ENCODE measurements at places on chromosomes 13 and 19. TPM values are rescaled to one million over a fixed set of nuclear protein-coding genes. Genes with fewer than 3 reads are reported as not detected.

The IGFL1 gene
- total RNA-seq = not detected

The ADGRE3 gene
- total RNA-seq = not detected

- DNase-seq = no peak
These were observed 20.0 kb downstream of the GARRE1 start for GRCh38 chr19:34274284-34274826.

DNA sequence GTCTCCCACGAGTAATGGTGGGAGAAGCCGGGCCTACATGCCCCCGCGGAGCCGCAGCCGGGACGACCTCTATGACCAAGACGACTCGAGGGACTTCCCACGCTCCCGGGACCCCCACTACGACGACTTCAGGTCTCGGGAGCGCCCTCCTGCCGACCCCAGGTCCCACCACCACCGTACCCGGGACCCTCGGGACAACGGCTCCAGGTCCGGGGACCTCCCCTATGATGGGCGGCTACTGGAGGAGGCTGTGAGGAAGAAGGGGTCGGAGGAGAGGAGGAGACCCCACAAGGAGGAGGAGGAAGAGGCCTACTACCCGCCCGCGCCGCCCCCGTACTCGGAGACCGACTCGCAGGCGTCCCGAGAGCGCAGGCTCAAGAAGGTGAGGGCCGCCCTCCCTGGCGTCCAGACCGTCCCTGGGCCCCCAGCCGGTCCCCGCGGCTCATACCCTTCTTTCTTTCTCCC is 1.4 kb upstream of the USF2 start:
- peak; percentile 80 for DNase-seq

GRCh38 chr19:11887234-11887610 is 360 bp upstream of the ZNF69 start:
- DNase-seq = no peak

The CBLC gene
- total RNA-seq = not detected

DNA sequence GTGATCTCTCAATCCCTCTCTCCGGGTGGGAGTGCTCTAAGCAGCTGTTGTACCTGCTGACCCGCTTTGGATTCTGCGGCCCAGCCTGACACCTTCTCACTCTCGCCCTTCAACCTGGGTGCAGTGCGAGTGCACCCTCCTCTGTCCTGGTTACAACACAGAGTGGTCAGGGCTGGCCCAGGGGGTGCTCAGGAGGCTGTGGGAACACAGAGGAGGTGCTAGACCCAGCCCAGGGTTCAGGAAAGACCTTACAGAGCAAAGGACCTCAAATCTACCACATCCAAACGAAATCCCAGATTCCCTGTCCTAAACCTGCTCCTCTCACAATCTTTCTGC is 23.7 kb downstream of the ZNF175 start:
- DNase-seq = no peak

The NALCN gene
- total RNA-seq = 1.1 TPM

The F7 gene
- not detected for total RNA-seq

- no peak for DNase-seq
These were observed 11.9 kb upstream of the TPTE2 start for GRCh38 chr13:19573120-19573716.

DNA sequence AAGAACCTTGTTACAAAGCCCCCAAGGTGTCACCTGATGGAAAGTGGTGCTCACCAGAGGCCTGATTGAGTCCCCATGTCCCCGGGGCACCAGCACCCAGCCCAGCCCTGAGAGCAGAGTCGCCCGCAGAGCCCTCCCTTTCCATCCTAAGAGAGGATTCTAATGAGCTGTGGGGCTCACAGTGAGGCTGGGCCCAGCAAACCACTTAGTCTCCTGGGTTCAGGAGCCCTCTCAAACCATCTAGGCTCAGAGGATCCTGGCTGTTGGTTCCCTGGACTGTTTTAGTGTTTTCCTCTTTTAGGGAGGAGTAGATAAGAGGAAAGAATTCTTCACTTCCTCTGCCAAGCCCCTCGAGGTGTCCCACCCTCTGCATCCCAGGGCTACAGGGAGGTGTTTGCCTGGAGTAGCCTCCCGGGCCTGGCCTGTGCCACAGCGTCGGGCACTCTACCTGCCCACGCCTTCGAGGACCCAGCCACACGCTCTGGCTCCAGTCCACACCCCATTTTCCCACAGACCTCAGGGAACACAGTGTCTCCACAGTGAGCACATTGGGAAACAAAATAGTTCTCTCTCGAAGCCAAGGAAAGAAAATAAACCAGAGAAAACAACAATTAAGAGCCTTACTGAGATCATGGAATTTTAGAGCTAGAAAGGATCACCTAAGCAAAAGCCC is 34.4 kb downstream of the DHRS12 start:
- peak; percentile 87 for DNase-seq

DNA sequence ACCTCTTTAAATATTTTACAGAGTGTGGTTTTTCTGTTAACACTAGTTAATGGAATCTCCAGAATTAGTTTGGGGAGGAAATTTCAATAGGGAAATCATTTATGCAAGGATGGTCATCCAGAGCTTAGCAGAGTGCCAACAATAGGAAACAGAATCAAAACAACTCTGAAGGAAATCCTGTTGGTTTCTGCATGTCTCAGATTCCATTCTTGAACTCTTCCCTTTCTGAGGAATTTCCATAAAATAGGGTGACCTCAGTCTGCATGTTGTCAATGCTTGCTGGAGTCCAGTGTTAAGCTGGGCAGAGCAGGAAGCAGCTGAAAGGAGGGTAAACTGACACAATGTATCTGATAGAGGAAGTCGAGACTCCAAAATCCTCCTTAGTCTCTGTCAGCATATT is 16.9 kb downstream of the CBY2 start:
- DNase-seq = no peak

- DNase-seq = no peak
These were observed 24.4 kb downstream of the MYO1F start for GRCh38 chr19:8552810-8553209.

DNA sequence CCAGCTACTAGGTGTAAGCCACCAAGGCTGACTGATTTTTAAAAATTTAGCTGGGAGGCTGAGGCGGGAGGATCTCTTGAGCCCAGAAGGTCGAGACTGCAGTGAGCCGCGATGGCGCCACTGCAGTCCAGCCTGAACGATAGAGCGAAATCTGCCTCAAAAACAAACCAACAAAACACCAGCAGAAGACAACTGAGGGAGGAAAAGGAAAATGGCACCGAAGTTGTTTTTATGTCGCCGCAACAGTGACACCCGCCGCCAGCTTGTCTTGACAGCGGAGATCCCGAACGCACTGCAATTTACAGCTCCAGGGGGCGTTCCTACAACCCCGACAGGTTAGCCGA is 298 bp upstream of the FAM98C start:
- DNase-seq = no peak

DNA sequence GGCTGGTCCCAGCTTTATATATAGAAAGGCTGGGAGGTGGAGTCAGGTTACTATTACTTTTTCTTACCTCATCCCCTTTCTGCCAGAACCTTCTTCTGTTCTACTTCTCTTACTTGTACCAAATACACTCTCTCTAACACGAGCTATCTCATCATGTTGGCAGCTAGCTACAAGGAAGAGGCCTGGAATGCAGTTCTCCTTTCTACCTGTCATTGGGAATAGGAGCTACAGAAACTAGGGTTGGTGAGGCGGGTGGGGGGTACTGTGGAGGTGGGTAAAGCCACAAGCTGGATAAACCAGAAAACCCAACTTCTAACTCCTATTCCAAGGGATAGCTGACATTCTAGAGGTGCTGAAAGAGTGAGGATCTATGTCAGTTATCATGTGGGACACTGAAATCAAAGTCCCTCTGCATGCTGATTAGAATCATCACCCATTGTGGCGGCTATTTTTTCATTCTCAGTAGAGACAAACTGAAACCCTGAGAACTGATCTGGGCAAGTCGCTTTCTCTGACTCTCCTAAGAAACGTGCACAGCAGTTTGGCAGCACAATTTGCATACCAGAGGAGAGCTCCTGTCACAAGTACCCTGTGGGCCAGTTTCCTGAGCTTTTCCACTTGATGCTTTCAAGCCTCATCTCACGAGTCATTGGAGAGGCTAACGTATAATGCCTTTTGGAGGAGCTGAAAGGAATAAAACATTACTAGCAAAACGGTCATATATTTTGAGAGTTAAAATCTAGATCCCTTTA is 358.1 kb downstream of the ENOX1 start:
- no peak for DNase-seq

- DNase-seq = no peak
These were observed 137.5 kb downstream of the SIPA1L3 start for GRCh38 chr19:38044267-38045111.

DNA sequence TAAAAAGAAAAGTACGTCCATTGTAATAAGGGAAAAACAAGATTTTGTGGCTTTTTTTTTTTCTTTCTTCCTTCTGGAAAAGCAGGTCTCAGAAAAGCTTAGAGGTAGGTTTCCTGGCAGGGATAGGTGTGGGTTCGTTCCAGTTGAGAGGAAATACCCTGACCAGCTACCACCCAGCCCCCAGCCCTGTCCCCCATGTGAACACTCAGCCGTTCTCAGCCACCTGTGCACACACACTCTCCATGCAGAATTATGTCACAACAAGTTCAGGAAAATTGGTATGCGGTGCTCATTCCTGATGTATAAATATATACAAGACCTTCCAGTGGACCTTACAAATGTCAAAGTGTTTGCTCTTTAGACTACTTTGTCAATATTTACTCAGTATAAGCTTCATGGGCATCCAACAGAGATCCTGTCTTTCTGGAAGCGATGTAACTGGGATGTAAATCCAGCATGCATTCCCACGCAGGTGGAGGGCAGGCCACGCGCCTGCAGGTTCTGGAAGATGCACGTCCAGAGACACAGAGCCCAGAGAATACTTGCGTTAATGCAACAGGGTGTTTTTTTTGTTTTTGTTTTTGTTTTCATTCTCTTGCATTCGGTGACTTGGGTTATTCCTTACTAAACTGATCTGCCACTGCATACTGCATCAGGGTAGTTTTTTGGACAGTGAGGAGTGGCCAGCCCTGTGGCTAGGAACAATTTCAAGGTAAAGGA is 68.8 kb downstream of the TSHZ3 start:
- DNase-seq = peak; percentile 45

GRCh38 chr19:14470031-14470876 is 4.9 kb downstream of the PTGER1 start:
- no peak for DNase-seq

GRCh38 chr13:43102304-43102703 is 78.9 kb downstream of the DNAJC15 start:
- no peak for DNase-seq

- DNase-seq = no peak
These were observed 75.2 kb downstream of the RXFP2 start for GRCh38 chr13:31814536-31814935.

The MIA gene
- total RNA-seq = 9.1 TPM

DNA sequence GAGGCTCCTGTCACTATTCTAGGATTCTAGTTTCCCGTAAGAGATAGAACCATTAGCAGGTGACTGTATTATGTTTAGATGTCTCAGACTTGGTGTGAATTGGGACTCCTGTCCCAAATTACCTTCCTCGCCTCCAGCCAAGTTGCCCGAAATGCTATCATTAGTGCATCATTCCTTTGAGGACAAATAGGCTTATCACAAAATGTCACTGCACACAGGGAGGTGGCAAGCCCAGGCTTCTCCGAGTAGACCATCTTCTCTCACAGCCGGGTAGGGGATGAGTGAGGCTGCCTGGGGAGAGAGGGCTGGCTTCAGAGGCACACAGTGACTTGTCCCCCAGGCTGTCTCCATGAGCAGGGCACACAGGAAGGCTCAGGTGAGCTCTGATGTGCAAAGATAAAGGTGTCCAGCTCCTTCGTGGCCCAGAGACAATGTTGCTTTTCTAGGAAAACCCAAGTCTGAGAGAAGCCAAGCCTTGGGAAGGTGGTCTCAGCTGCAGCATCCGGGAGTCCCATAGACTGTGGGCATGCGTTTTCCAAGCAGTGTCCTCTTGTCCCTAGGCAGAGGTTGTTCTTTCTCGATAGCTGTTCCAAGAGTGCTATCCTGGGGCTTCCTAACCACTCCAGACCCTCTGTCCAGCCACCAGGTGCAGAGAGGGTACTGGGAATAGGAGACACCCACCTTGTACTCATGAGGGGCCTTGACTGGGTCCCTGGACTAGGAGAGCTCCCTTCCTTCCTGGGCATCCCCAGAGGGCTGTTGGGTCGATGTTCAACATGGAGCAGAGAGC is 163.1 kb upstream of the TSHZ3 start:
- no peak for DNase-seq

The KANK3 gene
- total RNA-seq = 8.7 TPM

The RGL3 gene
- total RNA-seq = 1.8 TPM

DNA sequence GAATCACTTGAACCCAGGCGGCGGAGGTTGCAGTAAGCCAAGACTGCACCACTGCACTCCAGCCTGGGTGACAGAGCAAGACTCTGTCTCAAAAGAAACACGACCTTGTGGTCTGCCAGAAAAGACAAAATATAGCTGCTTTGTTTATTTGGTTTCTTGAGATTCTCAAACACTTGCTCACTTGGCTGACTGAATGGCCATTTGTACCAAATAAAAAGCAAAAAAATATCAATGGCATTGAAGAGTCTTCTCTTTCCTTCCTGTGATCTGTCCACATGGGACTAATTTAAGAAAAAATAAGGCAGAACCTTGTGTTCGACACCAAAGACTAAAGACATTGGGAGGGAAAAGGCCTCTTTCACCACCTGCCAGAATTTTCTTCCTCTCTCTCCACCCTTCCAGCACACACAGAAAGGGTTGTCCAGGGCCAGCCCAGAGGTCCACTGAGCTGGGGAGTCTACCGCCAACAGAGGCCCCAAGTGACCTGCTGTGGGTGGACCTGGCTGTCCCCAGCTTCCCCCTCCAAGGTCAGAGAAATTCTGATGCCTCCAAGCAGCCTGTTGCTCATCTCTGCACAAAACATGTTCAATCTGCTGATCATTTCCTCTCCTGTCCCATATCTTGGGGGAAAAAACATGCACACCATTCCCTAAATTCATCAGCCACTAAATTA is 5.9 kb downstream of the BRME1 start:
- no peak for DNase-seq

- no peak for DNase-seq
These were observed 6.1 kb upstream of the ECH1 start for GRCh38 chr19:38837656-38838121.

The RCBTB1 gene
- total RNA-seq = 10.2 TPM

GRCh38 chr13:111947026-111947810 is 119.7 kb upstream of the SOX1 start:
- no peak for DNase-seq

GRCh38 chr13:113968463-113969310 is 5.2 kb downstream of the C13orf46 start:
- peak; percentile 40 for DNase-seq

The BCAM gene
- 6.1 TPM for total RNA-seq

The SGCG gene
- 0.95 TPM for total RNA-seq

GRCh38 chr19:40726279-40726678 is 9.4 kb downstream of the ITPKC start:
- no peak for DNase-seq
